ENCODE measurements at places on chromosomes 13 and 19.

DNA sequence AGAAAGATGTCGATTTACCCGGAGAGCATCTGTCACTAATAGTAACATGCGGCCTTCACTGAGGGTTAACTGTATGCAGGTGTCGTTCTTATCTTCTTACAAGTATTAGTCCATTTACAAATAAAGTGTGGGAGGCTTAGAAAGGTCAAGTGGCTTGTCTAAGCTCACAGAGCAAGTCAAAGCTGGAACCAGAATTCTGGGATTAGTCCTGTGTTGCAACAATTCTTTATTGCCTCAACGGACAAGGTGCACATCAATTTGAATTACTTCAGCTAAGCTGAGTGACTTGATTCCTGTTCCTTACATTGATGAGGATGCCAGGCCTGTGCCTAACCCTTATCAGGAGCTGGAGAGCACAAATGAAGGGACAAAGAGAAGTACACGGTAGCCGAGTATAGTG is 1193.6 kb downstream of the UQCRFS1 start:
- no peak for DNase-seq

DNA sequence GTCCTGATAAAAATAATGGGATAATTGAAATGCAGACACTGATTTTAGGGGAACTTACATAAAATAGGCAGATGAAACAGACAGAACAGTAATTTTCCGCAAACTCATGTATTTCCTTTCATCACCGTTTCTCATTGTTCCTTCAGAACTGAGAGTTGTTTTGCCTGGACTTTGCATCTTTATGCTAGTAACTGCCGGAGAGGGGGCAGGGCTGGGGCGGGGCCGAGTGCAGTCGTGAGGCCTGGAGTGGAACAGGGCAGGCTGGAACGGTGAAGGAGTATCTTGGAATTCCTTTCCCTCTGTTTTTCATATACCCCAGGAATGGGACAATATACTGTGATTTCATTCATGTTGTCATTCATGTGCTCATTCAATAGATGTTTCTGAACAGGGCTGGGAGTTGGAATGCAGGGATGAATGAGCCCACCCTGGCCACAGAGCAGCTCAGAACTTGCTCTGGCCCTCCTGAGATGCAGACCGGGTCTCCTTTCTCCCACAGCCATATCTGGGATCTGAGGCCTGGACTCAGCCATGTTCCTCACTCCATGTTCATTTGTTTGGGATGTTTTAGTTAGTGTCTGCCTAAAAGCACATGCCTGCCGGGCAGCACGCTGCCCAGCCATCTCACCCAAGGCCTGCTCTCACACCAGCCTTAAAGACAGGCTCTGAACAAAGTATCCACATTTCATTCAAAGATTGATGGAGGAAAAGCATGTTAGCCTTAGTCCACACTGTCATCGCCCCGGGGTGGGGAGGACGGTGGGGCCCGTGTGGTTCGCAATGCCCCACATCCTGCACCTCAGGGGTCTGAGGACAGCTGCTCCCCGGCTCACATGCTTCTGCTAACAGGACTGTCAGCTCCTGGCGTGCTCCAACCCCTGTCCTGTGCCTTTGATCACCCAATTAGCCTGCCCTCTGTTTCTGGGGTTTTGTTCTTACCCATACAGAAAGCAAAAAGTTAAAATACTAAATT is 92.9 kb downstream of the SOX1 start:
- DNase-seq: no peak

GRCh38 chr19:42568006-42568405 is 26.7 kb downstream of the CEACAM8 start:
- no peak for DNase-seq

- DNase-seq: no peak
These were observed 7.2 kb upstream of the CEACAM8 start for GRCh38 chr19:42601811-42602443.

- no peak for DNase-seq
These were observed 395.8 kb upstream of the KLF12 start for GRCh38 chr13:74530011-74530410.

DNA sequence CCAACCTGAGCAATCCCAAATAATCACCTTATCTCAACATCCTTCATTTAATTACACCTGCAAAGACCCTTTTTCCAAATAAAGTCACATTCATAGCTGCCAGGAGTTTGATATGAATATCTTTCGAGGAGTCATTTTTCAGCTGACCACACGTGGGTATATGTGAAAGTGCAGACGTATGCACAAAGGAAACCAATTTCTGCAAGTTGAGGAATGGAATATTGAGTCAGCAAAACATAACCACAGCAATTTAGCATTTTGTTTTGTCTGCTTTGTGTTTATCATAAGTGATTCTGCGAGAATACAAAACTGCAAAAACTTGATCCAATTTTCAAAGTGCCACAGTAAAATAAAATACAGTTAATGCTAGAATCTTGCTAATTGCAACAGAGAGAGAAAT is 295.9 kb downstream of the SUCLA2 start:
- no peak for DNase-seq

DNA sequence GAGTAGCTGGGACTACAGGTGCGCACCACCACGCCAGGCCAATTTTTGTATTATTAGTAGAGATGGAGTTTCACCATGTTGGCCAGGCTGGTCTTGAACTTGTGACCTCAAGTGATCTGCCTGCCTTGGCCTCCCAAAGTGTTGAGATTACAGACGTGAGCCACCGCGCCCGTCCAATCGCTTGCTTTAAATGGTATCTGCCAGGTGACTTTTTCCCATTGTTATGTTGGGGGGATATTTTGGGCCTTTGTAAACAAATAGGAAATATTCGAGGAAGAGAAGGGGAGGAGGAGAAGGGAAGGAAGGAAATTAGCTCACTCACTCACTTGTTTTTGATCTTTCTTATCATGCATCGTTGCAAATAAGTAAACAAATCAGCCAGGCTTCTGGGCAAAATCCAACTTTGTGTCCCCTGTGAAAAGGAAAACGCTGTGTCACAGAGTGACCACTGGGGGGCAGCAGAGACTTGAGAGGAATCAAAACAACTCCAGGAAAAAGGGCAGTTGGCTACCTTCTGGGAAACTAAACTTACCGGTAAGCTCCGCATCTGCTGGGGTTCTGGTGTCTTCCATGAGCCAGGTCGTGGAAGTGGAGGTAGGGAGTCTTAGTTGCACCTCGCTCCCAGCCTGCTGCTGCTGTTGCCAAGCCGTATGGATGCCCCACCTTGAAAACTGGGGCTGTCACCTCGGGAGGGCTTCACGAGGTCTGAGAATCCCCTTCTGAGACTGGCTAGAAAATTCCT is 9.3 kb upstream of the RANBP3 start:
- DNase-seq: peak; percentile 80

DNA sequence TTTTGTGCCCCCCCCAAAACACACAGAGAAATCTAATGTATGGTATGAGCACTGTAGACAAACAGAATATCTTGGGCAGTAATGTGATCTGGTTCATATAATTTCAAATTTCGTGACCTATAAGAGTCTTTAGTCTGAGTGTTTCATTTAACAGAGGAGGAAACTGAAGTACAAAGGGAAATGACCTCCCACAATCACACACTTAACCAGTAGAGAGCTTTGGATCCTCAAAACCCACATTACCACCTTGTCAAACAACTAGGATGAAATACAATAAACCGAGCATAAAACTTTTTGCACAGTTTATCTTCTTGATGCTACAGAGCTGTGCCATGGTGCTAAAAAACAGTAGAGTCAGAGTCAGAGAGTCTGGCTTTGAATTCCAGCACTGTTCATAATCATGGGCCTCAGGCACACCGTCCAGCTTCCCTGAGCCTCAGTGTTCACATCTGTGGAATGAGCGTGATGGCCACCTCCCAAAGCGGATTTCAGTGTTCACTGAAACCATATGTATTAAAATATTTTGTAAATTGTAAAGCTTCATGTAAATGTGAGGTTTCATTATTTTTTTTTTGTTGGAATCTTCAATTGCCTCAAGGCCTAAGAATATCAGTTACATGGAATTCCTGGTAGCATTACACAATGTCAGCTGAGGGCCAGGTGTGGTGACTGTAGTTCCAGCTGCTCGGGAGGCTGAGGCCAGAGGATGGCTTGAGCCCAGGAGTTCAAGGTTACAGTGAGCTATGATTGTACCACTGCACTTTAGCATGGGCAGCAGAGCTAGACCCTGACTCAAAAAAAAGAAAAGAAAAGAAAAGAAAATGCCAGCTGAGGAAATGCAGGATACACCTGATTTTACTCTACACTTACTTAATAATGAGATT is 126.4 kb upstream of the FRY start:
- no peak for DNase-seq

- DNase-seq: no peak
These were observed 2.0 kb downstream of the GPR12 start for GRCh38 chr13:26758496-26759157.

DNA sequence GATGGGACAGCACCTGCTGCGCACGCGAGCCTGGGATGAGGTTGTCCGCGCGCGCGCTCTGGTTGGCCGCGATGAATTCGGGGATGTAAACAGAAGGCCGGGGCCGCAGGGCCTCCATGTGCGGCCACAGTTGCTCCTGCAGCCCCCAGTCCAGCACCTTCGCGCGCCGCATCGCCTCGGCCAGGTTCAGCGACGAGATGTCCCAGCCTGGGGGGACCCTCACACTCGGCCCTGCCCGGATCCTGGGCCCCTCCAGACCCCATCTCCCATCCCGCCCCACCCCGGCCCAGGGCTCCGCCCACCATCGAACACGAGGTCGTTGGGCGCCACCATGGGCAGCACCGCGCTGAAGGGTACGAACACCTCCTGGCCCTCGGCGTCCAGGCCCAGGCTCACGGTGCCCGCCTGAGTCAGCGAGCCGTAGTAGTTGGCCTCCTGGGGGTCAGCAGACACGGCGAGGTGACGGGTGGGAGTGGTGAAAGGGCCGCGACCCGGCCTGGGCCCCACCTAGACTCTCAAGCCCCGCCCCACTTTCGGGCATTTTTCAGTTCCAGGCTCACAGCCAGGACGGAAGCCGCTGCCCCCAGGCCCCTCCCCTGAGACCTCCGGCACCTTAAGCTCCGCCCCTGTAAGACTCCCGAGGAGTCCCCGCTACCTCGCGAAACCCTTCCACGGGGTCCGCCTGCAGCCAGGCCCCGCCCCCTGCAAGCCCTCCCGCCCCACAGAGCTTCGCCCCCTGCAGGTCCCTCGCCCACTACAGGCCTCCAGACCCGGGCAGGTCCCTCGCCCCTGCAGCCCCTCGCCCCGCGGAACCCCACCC is 1.1 kb downstream of the ISYNA1 start:
- peak; percentile 70 for DNase-seq

GRCh38 chr19:38549061-38549460 is 68.7 kb downstream of the MAP4K1 start:
- DNase-seq: no peak

DNA sequence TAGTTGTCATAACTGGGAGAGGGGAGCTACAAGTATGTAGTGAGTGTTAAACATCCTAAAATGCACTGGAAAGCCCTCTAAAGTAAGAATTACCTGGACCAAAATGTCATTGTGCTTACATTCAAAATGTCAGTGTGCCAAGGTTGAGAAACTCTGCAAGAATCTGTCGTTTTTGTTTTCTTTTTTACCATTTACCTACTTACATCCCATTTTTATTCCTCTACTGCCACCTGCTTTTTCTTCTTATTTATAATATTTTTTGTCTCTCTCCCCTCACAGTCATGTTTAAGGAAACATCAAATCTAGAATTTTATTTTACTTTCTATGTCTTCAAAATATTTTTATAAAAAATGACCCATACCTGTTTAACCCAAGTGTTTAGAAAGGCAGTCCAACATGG is 226.4 kb downstream of the PCDH17 start:
- no peak for DNase-seq

DNA sequence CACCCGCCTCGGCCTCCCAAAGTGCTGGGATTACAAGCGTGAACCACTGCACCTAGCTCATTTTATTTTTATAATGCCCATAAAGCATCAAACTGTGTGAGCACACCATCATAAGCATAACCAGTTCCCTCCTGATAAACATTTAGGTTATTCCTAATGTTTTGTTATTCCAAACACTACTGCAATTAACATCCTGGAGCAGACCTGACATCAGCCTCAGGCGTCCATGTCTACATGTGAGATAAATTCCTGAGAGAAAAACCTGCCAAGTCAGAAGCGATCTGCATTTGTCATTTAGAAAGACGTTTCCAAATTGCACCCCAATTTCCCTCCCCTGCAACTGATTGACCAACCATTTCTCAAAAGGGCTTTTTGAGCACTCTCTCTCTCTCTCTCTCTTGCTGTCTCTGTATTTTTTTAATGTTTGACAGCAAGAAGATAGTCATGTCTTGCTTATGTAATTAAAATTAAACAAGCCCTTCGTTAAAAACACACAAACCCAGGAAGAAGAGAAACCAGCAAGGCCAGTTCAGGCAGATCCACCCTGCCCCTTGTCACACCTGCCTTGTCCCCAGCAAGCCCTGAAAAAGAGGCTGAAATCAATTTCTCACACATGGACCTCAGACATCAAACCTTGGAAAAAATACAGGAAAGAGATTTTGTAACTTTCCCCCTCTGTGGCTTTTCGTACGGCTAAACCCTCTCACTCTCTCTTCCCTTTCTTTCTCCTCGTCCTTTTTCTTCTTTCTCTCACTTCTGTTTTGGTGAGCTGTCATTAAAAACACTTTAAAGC is 9.9 kb downstream of the LYPD3 start:
- DNase-seq: no peak

GRCh38 chr13:30121666-30122065 is 185.7 kb downstream of the KATNAL1 start:
- DNase-seq: no peak

DNA sequence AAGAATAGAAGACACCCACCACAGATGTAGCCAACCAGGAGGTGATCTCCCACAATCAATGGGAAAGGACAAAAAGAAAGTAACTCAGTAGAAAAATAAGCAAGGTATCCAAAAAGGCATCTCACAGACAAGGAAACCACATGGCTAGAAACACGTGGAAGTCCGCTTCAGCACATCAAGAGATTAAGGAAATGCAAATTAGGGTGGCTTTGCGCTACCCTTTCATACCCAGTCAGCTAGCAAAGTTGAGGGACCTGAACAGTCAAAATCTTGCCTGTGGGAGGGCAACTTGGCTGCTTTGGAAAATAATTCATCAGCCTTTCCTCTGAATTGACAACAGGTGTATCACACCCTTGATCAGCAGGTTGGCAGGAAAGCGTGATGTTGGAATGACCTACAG is 11.6 kb upstream of the UQCR11 start:
- DNase-seq: peak; percentile 29

DNA sequence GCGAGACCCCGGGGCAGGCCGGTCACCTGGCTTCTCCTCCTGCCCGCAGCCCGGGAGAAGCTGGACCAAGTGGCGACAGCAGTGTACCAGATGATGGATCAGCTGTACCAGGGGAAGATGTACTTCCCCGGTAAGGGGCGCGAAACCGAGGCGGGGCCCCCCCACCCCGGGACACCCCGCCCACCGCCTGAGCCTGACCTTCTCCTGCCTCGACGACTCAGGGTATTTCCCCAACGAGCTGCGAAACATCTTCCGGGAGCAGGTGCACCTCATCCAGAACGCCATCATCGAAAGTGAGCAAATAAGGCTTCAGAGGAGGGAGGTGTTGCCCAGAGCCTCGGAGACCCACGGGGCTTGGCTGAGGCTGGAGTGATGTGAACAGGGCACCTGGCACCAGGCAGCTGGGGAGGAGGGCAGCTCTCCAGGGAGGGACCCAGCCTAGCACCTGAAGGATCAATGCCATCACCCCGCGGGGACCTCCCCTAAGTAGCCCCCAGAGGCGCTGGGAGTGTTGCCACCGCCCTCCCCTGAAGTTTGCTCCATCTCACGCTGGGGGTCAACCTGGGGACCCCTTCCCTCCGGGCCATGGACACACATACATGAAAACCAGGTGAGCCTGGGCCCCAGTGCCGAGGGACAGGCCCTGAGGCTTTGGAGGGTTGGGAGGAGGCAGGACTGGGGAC is 629 bp downstream of the IZUMO4 start:
- DNase-seq: peak; percentile 58

GRCh38 chr19:48633148-48634035 is 3.8 kb downstream of the DBP start:
- no peak for DNase-seq
